ENCODE measurements at places on chromosomes 7 and 10.

- no peak for DNase-seq
Measured at GRCh38 chr10:47034441-47035051, 123.3 kb downstream of the PTPN20 start.

DNA sequence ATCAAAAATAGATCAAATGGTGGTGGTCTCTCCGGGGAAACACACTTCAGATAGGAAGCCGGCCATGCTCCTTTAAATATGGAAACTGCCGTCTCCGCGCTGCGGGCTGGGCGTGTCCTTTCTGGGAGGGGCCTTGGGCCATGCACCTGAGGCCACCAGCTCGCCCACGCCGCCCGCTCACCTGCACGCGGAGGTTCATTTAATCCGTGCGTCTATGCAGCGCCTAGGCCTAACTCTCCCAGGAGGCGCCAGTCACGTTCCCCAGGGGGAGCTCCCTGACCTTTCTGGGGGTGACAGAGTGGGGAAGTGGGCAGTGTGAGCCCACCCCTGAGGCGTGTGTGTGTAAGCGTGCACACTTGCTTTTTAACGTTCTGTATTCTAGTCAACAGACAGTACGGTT is 64.0 kb downstream of the C10orf143 start:
- no peak for DNase-seq

- DNase-seq: no peak
Measured at GRCh38 chr7:131550846-131551245, 5.6 kb downstream of the PODXL start.

DNA sequence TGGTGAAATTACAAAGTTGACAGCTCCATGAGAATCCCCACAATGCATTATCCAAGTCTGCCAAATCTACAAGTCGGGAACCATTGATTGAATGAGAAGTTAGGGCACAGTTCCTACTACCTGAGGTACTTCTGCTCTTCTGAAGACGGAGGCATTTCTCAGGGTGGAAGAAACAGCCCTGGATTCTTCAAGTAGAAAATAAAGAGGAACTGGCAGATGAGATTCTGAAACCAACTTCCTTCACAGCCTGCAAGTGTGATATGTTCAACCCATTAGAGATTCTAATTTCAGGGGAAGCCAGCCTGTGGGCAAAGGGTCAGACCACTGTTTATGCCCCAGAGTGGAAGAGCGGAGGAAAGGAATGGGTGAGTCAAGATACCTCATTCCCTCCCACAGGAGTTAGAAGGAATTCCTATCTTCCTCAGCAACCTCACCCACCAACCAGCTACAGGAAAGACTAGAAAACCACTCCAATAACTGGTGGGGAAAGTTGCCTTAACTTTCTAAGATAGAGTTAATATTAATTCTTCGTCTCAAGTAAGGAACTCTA is 50.5 kb upstream of the BMPER start:
- DNase-seq: no peak

DNA sequence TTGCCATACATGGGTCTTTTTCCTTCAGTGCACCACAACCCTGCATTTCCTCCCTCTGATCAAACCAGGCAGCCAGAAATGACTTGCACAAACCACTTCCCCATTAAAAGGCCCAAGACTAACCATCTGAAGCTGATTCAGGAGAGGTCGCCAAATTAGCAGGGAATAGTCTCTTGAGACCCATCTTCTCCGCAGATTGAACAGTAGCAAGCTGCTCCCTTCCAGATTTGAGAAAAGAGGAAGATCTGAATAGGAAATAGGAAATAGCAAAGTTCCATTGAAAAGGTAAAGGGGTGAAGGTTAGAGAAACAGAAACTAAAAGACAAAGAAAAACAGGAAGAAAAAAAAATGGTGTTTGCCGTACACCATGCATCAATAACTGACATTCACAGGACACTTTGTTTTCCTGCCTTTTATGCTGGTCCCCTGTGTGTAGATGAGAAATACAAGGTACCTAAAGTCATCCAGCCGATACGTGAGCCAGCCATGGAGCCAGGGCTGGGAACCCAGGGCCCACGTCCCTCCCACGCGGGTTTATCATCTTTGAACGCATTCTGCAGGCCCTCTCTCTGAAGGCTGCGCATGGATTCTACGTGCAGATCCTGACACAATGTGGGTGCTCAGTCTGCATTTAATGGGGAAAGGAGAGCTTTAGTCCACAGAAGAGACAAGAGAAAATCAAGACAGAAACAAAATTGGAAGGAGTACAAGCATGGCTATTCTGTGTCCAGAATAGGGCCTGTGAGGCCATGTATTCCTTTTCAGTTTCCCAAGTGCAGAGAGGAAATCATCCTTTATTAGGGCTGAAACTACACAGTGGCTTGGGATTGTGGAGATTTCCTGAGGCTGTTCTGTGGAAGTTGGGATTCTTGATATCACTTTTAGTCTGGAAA is 268.4 kb upstream of the NPVF start:
- no peak for DNase-seq

- DNase-seq: no peak
Measured at GRCh38 chr7:90999989-91000979, 263.9 kb upstream of the FZD1 start.

DNA sequence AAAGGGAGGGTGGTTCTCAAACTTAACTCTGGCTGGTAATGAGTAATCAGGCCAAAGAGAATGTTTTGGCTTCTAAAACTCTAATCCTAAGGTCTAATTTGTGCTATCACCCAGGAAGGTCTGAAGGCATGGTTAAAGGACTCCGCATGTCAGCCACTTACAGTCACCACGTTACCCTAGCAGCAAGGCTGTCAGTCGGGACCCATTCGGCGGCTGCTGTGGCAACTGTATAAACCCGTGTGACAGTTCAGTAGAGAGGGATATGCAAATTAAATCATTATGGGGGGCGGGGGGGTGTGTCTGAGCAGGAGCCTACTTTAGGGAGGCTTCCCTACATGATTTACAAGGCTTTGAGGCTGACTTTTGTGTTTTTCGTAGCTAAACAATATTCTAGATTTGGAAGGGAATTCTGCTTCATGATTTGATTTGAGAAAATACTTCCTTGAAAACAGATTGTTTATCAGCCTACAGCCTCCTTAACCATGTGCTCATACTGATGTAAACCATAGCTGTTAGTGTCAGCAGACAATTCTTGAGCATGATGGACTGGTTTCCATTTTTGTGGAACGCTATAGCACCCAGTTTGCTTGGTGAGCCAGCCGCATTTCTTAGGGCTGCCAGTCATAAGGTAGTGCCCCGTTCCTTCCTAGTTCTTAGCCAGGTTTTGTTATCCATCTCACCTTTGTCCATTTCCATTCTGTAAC is 284.4 kb downstream of the USP6NL start:
- no peak for DNase-seq

GRCh38 chr7:117218700-117219099 is 104.2 kb downstream of the WNT2 start:
- DNase-seq: no peak

- DNase-seq: no peak
Measured at GRCh38 chr10:120075349-120075748, 182.8 kb downstream of the SEC23IP start.

DNA sequence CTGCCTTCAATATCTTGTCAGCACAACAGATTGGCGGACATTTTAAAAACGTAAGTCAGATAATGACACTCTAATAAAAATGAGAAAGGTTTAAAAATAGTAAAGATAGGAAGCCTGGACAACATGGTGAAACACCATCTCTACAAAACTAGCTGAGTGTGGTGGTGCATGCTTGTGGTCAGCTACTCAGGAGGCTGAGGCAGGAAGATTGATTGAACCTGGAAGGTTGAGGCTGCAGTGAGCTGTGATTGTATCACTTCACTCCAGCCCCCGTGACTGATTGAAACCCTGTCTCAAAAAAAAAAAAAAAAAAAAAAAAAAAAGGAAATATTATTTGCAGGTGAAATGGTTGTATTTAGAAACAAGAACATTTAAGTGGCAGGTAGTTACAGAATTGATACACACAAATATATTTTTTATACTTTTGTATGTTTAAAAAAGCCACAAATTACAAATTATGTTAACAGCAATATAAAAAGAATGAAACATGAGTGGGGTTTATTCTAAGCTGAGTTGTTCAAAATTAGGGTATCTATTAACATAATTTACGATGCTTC is 141.9 kb downstream of the ADK start:
- no peak for DNase-seq

DNA sequence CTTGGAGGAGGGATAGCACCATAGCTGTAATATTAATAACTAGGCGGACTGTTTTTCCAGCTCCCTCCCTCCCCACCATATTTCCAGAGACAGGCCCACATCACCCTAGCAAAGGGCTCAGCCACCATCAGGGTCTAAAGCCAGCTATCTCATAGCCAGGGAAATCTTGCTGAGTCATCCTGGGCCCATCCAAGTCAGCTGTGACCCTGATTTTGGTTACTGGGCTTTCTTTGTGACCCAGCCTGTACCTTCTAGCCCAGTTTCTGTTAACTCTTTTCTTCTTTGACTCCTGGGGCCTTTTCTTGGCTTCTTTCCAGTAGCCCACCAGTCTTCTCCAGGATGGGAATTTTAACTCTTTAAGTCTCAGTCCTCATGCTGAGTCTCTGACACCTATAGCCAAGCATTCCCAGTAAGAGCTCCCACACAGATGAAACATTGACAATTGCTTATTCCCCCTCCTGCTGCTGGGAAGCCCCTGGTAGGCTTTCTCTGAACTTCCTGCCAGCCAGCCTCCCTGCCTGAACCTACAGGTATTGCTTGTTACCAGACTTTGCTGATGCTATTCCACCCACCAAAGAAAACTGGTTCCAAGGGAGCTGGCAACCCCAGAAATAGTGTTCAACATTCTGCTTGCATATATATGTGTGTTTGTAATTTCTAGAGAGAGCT is 34.8 kb upstream of the ADO start:
- DNase-seq: no peak

DNA sequence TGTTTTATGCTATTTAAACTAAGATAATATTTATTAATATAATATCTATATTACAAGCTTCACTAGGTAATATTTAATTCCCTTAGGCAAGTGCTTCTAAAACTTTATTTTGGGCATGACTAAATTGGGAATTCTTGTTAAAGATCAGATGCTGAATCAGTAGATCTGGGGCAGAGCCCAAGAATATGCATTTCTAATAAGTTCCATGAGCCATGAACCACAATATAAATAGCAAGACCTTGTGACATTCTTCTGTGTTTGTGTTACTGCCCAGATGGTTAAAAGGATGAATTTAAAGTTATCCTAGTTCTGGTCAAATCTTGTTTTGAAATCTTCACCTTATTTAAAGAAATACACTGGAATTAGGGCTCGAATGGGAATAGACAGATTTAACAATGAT is 258.4 kb upstream of the CACNA2D1 start:
- DNase-seq: no peak

- DNase-seq: no peak
Measured at GRCh38 chr7:143451746-143452145, 8.5 kb downstream of the TAS2R60 start.

- no peak for DNase-seq
Measured at GRCh38 chr7:129162732-129163131, 18.2 kb downstream of the TSPAN33 start.

Data from stimulated activated CD8-positive, alpha-beta memory T cell treated with anti-CD3 and anti-CD28 coated beads, Interleukin-2, amount 100 ng/mL, for 1 hour (primary cell).